PC-9 (cell line): ENCODE measurements at places on chromosomes 11 and 22. TPM values are rescaled to one million over a fixed set of nuclear protein-coding genes. Genes with fewer than 3 reads are reported as not detected.
A peak's percentile ranks its signal among the peaks of the same experiment; 100 is the strongest.

DNA sequence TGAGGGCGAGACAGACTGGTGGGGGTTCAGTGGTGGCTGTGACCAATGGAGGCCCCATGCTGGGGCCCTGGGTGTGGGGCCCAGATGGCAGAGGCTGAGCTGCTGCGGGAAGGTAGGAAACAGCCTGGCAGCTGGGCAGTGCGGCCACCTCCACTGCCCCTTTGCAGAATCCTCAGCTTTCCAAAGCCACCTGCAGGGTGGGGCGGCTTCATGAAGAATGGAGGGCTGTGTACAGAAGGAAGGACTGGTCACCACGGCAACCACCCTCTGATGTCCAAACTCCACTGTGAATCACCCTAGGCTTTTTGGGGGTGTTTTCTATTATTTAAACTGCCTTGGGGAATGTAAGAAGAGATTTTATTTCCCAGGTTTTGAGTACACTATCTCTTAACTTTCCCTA is 166.3 kb upstream of the NAV2 start:
- peak; percentile 25 for DNase-seq

DNA sequence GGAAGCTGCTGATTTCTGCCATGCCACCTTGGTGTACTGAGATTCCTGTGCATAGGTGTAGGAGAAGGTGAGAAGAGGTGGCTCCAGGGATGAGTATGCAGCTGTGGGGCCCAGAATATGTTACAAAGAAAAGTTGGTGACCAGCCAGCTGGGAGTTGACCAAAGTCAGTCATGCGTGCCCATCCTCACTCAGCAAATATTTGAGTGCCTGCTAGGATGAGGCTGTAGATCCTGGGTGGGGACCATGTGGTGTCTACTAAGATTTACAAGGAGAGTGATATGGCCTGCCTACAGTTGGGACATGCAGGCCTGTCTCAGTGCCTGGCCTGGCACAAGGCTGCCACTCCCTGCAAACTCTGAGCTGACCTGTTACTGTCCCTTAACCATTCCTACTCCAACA is 19.4 kb downstream of the RNF185 start:
- DNase-seq = peak; percentile 83

DNA sequence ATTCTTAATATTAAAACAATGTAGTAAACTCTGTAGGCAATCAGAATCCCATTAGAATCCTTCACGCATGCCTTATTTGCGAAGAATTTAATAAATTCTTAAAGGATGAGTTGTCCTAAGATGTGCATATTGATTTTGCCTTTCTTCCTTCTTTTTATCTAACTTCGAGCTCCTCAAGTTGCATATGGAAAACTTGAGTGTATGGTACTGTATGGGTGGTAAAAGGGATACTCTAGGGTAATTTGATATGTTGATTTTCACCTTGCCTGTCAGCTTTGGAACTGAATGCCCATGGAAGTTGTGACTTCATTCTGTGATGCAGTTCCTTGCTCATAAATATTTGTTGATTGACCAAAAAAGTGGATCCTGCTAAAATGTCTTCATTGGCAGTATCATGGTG is 193.8 kb downstream of the DDX10 start:
- no peak for DNase-seq

GRCh38 chr22:45475063-45475747 is 27.5 kb upstream of the FBLN1 start:
- no peak for DNase-seq

- peak; percentile 80 for DNase-seq
These were observed at the start of gene APOBEC3H for GRCh38 chr22:39097098-39098020. Gene APOBEC3H, plus strand, starts transcription at chr22:39097244. Its CDS starts 3,035 bp downstream, at chr22:39100279.

DNA sequence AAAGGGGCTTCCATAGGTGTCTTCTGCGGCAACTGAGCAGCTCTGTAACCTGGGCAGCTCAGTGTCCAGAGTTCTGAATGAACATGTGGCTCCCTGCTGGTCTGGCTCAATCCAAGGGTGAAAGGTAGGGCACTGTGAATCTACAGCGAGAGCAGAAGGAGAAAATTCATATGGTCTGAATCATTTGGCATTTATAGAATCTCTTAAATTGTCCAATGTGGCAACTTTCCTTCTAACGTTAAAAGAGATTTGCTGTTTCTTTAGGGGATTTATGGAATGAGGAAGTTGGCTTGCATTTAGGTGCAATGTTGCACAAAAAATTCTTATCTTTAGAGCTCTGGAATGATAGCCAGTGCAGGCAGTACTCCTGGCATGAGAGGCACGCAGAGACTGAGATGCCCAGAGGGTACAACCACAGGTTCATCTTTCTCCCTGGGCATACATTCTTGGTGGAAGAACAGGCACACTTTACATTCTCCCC is 17.0 kb downstream of the ATXN10 start:
- DNase-seq = peak; percentile 100

GRCh38 chr11:120342678-120343077 is 6.5 kb downstream of the ARHGEF12 start:
- DNase-seq = no peak

DNA sequence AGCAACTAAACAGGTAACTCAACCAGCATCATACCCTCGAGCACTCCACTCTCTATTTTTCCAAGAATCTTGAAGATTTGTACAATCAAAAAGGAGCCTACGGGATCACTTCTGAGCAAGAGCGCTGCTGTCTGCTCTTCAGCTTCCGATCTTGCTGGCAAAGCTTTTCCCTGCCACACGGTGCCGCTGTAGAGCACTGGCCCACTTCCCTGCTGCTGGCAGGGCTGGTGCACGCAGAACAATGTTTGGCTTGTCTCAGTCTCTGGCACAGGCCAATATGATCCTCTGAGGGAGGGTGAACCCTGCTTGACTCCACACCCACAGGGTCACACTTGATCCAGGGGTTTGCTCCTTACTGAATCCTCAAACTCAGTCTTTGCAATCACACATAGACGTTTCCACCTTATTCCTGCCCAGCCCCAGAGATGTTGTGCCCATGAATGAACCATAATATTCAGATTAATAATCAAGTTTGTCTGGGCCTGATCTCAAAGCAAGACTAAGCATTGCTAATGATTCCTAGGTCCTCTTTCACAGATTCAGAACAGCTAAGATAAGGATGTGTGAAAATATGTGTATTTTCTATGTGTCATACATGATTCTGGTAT is 536.6 kb downstream of the SOX6 start:
- DNase-seq = no peak

DNA sequence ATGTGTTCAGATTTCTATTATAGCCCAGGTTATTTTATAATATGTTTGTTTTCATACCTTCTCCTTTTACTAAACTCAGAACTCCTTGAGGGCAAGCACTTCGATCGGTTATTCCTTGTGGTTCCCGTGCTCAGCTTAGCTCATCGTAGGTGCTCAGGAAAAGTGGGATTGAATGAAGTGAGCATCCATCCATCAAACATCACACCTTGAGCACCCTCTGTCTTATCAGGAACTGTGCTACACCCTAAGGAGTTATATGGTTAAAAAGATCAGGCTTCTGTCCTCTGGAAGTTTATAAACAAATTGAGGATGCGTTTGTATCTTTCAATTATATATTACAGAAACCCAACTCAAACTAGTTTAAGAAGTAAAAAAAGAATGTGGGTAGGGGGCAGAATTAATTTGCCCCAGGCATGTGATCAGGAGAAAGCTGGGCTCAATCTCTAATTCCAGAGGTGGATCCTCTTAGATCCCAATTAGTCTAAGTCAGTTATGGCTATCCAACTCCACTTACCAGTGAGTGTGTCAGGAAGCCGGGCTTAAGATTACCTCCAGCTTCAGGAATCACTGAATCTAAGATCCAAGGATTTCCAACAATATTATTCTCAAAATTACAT is 59.9 kb upstream of the RRAS2 start:
- no peak for DNase-seq

DNA sequence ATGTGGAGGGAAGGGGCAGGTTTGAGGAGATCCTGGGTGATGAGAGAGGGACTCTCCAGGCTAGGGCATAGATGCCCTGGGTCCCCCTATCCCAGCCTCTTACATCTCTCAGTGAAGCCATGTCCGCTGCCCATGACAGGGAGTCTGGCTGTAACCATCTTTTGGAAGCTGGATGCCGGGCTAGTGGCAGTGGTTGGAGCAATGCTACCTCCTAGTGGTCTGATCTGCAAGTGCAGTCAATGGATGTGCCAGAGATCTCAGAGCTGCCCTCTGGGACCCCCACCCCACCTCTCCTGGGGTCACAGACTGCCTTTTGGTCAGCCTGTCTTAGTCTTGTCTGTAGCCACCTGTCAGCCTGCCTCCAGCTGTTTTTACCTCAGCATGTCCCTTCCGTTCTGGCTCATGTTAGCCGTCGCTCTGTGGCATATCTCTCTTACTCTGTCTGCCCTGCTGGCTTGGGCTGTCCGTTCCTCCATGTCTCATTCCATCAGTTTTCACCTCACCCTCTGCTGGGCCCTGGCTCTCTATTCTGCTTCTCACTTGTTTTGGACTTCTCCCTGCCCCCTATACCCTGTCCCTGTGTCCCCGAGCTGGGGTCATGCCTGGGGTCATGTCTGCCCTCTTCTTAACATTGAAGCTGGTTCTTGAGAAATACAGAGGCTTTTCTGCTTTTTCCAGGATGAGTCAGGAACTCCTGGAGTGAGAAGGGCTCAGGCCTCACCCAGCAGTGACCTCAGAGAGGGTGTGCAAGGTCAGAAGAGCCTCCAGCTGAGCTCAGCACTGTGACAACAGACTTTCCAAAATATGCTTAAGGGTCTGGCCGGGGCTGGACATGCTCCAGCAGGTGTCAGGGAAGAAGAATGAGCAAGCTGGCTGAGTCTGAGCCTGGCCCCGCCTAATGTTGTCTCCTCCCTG is 52.0 kb upstream of the THY1 start:
- DNase-seq = peak; percentile 64

DNA sequence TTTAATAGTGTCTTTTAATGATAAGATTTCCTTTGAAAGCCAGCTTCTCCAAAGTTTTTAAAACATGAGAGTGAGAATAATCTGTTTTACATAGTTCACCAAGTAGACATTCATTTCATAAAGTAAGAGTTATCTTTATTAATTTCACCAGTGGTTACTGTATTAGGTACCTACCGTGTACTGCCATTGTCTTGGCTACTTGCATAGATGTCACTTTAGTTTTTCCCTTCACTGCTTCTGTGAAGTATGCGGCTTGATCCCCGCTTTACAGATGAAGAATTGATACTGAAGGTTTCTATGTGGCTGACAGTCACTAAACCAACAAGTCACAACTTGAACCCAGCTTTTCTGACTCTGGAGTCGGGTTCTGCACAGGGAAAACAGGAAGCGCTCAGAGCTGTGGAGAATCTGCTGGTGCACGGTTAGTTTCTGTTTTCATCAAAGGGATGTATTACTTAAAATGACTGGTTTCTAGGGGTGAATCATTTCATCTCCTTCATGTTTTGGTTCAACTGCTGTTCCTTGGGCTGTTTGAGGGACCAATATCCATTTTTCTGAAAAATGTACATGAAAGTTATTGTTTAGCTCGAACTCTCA is 39.3 kb upstream of the MYO18B start:
- no peak for DNase-seq

GRCh38 chr22:32319861-32320406 is 37.7 kb upstream of the RFPL3 start:
- no peak for DNase-seq

DNA sequence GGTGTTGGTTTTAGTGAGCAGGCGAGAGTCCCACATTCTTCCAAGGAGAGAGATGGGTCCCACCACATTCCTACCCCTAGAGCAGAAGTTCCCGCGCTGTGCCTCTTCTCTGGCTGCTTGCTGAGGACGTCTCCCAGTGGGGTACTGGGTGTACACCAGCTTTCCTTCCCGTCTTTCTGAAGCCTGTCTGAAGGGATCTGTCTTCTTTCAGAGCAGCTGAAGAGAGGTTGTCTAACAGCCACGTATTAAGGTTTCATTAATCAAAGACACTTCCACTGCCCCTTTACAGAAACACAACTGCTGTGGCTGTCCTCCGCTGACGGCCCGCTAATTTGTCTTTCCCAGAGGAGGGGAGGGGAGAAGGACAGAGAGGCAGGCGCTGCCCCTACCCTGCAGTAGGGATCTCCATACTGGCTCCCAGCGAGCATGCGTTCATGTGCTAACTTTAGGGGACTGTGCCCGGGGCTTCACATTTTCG is 56.0 kb downstream of the ZBTB16 start:
- DNase-seq = no peak

- DNase-seq = no peak
These were observed 19.7 kb downstream of the ALX4 start for GRCh38 chr11:44290208-44290607.

DNA sequence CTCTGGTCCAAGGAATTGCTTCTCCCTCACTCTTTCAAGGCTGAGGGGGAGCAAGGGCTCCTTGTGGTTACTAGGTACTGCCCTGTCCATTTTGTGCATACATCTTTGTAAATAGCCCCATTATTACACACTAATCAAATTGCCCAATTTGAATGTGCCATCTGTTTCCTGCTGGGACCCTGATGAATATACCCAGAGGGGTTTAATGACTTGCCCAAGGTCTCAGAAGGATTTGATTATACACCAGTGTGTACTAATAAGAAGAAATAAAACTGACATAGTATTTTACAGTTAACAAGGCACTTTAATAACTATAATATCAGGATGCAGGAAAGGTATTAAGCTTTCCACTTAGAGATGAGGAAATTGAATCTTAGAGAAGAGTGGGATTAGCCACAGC is 64.6 kb upstream of the PTPRJ start:
- DNase-seq = no peak

GRCh38 chr11:88250566-88251242 is 75.5 kb upstream of the RAB38 start:
- DNase-seq = no peak

GRCh38 chr11:65415499-65416340 is 6.9 kb upstream of the NEAT1 start:
- DNase-seq = no peak

DNA sequence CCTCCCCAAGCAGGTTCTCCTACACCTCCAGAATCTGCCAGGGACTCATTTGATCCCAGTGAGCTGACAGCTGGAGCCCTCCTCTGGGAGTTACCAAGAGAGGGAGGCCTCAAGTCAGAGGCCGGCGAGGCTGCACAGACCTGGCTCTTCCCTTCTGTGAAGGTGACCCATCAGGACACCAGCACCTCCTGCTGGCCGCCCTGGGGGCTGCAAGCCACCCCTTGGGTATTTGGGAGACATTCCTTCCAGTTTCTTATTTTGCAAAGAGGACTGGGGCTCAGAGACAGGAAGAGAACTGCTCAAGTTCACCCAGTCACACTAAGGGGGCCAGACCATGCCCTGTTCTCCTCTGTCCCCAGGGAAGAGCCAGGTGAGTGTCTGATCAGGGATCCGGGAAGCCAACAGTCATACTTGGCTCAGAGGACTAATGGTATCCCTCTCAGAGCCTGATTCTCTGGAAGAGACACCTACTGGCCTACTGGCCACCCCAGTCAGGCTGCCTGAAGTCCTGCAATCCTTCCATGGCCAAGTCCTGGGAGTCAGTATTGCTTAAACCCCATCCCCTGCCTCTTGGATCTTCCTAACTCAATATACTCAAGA is 40.5 kb upstream of the RIC3 start:
- DNase-seq = no peak

The CCDC87 gene
- total RNA-seq = 0.83 and 1.0 TPM in 2 replicates

The VWA5A gene
- total RNA-seq = 1.9 and 2.7 TPM in 2 replicates

The MS4A7 gene
- not detected in 2 replicates for total RNA-seq

The FDXACB1 gene
- 2.1 and 2.2 TPM in 2 replicates for total RNA-seq

The FJX1 gene
- 14.8 and 17.5 TPM in 2 replicates for total RNA-seq

The KCNJ1 gene
- total RNA-seq = not detected in 2 replicates

The ANKK1 gene
- not detected in 2 replicates for total RNA-seq

The OR56A1 gene
- total RNA-seq = not detected in 2 replicates

The XKR3 gene
- total RNA-seq = not detected in 2 replicates

The OLFML1 gene
- not detected in 2 replicates for total RNA-seq
